ENCODE measurements at places on chromosomes 1 and 21.
A peak's percentile ranks its signal among the peaks of the same experiment; 100 is the strongest.

- no peak for DNase-seq
These were observed 88.6 kb downstream of the SELENOF start for GRCh38 chr1:86825319-86825718.

GRCh38 chr1:243991650-243992049, 59.4 kb upstream of the ZBTB18 start:
- DNase-seq = no peak

DNA sequence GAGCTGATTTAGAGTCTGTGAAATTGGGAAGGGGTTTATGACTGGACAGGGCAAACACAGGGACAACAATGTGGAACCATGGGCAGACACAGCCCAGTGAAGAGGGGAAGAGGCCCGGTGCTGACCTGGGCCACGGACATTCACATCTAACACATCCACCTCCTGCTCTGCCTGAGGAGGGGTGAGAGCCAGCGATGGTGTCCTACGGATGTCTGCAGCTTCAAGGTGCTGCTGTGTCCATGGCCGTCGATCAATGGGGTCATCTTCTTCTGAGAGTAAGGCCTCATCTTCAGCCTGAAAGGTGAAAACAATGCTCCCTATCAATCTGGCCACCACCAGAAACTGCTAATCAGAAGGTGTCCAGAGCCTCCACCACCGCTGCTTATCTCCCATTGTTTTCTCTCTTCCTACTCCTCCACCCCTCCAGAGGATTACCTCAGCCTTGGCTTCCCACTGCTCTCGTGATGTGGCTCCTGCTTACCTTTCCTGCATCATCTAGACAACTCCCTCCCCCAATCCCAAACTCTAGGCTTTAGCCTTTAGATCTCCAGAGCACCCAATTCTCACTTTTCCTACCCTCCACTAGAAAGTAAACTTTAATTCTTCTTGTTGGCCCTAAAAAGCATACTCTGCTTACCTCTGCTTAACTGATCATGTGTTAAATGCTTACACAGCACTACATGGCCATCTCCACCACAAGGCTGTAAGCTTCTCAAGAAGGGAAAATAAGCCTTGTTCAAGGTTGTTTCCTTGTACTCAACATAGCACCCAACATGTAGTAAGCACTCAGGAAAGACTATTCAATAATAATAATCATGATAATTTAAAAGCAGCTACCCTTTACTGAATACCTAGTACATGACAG, 24.0 kb upstream of the ADAM30 start:
- no peak for DNase-seq

DNA sequence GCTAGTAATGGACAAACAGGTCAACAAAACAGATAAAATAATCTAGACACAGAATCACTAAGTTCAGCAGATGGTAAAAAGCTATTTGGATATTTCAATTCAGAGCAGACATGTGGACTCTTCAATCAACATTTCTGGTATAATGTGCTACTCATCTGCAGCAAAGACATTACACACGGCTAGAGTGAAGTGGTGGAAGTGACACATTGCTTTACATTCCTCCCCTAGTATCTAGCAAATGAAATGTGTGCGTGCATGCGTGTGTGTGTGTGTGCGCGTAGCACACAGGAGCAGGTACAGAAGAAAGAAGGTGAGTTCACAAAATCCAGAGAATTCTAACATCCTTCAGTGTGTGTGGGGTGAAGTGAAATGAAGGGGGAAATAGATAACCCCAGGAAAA, 8.3 kb downstream of the AHCTF1 start:
- no peak for DNase-seq

DNA sequence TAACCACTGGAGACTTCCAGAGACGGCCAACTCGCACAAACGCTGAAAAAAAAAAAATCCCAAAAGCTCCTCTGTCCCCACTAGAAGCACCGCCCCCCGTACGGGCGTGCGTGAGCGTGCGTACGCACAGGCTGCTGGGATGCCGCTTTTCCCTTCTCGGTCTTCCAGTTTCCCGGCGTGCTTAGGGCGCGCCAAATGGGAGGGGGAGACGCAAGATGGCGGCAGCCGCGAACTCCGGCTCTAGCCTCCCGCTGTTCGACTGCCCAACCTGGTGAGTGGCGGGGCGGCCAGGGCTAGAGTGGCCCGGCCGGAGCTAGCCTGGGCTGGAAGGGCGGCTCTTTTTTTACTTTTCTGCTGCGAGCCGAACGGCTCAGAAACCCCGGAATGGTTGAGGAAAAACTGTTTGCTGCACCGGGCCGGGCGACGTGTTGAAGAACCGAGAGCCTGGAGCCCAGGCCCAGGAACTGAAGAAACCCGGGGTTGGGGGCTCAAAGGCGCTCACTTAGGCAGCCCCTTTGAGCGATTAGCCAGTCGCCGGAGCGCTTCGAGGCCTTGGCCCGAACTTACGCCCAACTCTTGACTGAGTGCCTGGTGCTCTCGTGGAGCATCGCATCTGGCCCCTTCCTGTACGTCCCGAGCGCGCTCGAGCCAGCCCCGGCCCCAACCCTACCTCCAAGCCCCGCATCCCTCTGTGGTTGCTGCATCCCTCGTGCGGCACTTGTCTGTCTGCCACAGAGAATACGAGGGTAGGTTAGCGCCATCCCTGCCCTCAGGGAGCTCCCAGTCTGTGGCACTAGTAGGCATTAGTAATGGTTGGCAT, at the start of gene PPP1R8:
Gene PPP1R8 (plus strand): TSS at position 162 of the 820 bp plus-strand sequence. CDS start 54 bp downstream, at position 216.
- peak; percentile 62 for DNase-seq

DNA sequence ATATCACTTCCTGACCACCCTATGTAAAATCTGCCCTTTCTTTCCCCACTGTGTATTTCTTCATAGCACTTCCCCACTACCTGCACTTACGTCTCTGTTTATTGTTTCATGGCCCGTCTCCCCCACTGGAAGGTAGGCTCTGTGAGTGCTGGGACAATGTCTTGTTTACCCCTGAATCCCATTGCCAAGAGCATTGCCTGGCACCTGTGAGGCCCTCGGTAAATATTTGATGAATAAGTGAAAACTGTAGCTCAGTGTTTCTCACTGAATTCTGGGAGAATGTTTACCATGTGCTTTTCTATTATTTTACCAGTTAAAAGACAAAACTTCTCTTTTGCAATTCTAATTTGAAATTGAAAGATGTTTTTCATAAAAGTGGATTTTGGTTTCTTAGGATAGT, 11.8 kb downstream of the NFASC start:
- DNase-seq = no peak

DNA sequence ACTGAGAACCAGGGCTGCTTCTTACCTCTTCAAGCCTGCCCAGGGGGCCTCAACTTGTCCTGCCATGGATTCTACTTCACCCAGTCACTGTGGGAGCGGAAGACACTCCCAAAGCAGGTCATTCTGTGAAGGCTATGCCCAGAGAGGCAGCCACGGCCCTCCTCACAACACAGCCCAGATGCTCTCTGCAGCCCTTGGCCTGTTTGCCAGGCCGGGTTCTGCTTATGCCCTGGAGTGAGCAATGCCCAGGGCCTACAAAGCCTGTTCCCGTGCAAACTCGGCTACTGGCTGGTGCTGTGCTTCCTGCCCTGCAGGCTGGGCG, 33.8 kb upstream of the SLC30A1 start:
- no peak for DNase-seq

DNA sequence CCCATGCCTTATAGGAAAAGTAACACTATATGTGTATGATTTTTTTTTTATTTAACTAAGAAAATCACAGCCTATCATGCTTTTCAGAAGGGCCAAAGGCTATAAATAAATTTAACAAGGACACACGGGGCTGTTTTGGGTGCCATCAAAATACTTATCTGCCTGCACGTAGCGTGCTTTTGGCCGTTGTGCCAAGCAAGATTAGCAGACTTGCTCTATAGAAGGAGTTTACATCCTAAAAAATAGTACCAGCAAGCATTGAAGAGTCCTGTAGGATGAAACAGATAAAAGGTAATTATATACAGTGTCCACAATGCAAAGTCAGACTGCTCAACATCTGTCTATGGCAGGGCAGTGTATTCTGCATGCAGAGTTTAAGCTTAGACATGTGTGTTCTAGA, 3.7 kb downstream of the OLIG1 start:
- no peak for DNase-seq

- DNase-seq = no peak
These were observed 339.2 kb upstream of the KAZN start for GRCh38 chr1:14259191-14259757.

- no peak for DNase-seq
These were observed 41.5 kb downstream of the CHIA start for GRCh38 chr1:111332190-111332589.

DNA sequence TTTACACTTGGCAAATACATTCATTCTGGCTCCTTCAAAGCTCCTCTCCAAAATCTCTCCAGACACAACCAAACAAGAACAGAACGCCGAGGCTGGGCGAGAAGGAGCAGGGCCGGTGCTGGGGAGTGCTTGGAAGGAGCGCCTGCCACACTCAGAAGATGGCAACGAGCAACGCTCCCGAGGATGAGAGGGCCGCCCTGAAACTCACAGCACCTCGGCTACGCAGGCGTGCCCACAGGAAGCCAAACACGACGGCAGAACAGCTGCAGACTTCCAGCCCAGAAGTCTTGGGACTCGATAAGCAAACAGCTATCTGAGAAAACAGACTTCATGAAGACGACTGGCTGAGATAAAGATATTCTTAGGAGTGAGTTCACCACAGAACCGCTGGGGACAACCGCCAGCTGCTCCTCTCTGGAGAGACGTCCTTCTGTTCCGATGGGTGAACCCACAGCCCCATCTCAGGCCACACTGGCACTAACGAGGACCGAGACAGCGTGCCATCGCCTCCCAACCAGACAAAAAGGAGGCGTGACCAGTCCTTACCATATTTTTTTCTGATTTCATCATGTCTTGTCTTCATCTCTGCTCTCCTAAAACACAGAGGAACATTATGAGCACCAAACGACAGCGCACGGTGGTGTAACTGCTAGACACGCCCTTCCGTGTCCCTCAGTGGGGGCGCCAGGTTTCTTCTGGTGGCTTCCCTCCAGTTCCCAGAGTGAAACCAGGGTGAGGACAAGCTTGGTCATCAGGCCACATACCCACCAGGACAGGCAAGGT, 18.6 kb downstream of the PTTG1IP start:
- DNase-seq = no peak

GRCh38 chr1:178161516-178161915, 67.6 kb downstream of the RASAL2 start:
- no peak for DNase-seq
